ENCODE measurements at places on chromosomes 11 and 22.

- DNase-seq: no peak
These were observed 282.5 kb downstream of the TBC1D22A start for GRCh38 chr22:47044722-47045535.

DNA sequence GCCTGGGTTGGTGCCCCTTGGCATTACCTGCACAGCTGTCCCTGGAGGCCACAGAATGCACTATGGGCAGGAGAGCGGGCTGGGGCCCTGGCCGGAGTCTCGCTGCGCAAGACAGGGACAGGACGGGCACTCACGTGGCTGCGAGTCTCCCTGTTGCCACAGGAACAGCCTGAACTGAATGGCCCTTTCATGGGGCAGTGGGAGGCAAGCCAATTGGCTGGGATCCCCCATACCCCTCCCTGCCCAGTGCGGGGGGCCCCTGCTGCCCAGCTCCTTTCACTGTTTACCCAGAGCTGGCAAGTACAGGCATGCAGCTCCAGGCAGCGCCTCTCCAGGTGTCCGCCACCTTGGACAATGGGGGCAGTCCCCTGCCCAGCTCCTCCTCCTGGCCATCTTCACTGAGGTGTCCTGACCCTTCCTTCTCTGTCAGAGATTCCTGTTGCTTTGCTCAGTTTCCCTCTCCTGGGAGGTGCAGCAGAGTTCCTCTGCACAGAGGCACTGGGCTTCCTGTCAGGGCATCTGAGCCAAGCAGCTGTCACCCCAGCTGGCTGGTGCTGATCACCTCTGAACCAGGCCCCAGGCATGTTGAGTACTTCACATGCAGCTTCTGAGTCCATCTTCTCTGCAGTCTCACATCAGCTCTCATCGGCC lies 5.2 kb downstream of the USP2 start:
- DNase-seq: no peak

DNA sequence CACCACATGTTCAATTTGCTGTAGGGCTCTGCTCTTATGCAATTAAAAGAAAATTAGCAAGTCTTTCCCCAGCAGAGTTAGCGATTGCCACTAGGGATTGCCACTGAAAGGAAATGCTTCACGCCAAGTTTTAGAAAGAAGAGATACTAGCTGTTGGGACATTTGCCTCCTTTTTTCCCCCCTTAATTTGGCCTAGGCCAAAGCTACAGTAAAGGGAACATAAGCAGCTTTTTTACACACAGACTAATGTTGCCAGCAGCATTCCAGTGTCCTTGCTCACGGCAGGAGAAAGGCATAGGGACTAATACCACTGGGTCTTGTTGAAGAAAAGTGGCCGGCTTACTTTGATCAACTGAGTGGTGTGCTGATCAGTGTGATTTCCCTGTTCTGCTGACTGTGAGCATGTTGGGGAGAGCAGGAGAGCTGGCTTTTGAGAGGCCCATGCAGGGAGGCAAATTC lies 71.2 kb downstream of the PHF21A start:
- DNase-seq: peak; percentile 91

GRCh38 chr11:23519194-23519593 lies 658.9 kb upstream of the CCDC179 start:
- no peak for DNase-seq

DNA sequence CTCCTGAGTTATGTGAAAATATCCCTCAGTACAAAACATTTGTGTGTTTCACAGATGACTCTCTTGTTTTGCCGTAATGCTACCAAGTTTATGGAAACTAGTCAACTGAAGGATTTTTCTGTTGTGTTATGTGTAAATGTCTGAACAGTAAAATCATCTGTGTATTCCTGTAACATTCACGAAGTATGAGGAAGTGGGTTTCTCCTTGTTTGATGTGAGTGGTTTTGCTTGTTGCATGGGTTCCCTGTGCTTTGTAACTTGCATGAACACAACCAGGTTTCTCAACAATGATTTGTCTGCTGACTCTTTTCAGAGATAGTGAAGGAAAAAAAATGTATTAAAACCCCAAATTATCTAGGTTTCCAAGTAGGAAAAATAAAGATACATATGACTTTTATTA lies 138.1 kb downstream of the PGR start:
- peak; percentile 14 for DNase-seq

- no peak for DNase-seq
These were observed 119.8 kb upstream of the TBCEL start for GRCh38 chr11:120904116-120904515.

GRCh38 chr22:43013355-43014315 lies 1.3 kb downstream of the PACSIN2 start:
- no peak for DNase-seq
